ENCODE measurements at places on chromosomes 2 and 18.

DNA sequence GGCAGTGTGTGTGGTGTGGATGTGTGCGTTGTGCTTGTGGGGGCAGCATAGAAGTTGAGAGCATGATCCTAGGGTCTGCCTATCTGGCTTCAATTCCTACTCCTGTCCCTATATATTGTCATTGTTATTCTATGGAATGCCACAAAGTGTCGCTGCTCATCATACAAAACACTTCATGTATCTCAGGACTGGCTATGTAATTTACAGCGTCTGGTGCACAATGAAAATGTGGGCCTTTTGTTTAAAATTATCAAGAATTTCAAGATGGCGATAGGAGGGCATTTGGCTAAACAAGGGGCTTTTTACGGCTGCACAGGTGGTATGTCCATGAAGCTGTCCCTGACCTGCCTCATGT is 3.4 kb downstream of the SERPINB2 start:
- no peak for DNase-seq

DNA sequence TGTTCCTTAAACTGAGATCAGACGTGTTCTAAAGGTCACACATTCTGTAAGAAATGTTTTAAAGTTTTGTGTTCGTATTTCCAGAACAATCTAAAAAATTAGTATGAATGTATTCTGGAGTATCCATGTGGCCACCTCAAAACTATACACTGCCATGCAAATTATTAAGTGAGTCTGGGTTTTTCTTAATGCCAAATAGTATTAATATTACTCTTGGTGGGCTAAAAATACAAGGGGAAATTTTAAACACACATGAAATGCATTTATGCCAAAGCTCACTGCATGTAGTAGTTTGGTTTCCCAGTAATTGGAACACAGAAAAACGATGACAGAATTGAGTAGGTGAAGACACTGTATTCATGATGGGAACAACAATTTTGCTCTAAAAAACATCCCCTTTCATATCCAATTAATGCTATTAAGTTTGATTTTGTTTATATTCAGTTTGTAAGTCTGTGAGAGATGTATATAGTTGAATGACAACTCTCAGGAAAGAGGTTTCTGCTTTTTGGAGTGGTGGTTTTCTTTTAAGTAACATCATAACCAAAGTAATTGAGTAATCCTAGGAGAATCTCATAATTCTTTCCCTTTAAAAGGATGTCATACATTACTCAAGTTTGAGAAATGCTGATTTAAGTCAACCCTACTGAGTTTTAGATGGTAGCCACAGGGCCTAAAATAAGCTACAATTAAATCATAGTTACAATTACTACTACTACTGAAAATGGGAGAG is 75.7 kb upstream of the CDCA7 start:
- no peak for DNase-seq

GRCh38 chr2:105324732-105325131 is 4.8 kb downstream of the TGFBRAP1 start:
- no peak for DNase-seq

DNA sequence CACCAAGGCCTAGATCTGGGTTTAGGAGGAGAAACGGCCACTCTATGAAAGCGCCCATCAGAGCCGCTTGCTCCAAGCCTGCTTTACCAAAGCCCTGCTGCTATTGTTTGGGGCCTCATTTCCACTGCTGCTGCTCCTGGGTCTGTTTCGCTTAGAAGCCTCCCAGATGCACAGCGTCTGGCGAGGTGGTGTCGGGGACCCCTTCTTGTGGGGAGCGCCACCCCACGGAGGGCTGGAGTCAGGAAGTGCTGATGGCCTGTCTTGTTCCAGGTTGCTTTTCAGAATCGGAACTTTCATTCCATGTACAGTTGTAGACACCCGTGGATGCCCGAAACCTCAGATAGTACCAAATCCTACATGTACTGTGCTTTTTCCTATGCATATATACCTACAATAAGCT is 204.9 kb upstream of the TWIST2 start:
- DNase-seq = no peak

- DNase-seq = no peak
Measured at GRCh38 chr18:59893971-59894370, 5.8 kb upstream of the PMAIP1 start.

GRCh38 chr2:112520234-112520783 is 22.0 kb upstream of the POLR1B start:
- no peak for DNase-seq

- no peak for DNase-seq
Measured at GRCh38 chr2:99485824-99486223, 4.0 kb downstream of the REV1 start.

- no peak for DNase-seq
Measured at GRCh38 chr2:227846831-227847230, 24.6 kb upstream of the DAW1 start.

- no peak for DNase-seq
Measured at GRCh38 chr2:14306268-14306861, 326.2 kb upstream of the LRATD1 start.

DNA sequence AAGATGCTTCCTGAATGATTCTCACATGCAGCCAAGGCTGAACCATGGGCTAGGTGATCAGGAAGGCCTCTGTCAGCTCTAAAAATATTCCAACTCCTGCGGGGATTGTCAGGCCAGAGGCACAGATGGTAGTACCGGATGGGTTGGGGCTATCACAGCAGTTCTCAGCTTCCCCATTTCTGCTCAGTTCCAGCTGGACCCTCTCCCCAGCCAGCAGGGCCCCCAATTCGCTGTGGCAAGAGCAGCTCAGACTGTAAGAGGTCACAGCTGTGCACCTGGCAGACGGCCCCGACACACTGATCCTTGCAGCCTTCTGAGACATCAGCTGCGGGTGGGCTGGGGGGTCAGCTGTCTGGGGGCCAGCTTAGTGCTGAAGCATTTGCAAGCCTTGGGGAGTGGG is 43.6 kb upstream of the TCF7L1 start:
- no peak for DNase-seq

DNA sequence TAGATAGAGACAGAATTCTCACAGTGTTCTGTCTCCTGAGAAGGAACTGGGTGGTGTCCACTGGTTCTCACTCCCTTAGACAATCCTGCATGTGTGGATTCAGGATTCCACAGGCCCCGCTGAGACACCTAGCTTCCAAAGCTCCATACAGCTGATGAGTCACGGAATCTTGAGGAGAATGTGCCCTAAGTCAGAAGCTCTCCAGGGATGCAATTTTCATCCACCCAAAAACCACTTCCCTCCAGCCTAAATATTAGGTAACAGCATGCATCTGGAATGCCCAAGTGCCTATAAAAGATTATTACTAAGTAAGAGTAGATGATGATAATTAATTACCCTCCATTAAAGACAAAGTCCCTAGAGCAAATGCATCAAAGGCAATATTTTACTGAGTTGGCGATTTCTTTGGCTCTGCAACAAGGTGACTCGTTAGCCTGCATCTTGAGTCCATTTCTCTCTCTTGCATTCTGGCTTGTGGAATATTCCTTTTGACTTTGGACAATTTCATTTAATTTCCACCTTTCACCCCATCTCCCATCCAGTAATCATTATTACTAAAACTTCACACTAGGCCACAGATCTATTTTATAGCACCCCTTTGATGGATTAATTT is 475.1 kb downstream of the TNS1 start:
- no peak for DNase-seq

GRCh38 chr2:65256054-65256453 is 28.4 kb downstream of the ACTR2 start:
- DNase-seq = no peak

GRCh38 chr2:135792401-135793150 is 44.4 kb downstream of the LCT start:
- no peak for DNase-seq

- DNase-seq = no peak
Measured at GRCh38 chr2:63827749-63828148, 13.9 kb upstream of the UGP2 start.

GRCh38 chr18:3520230-3521085 is 70.5 kb downstream of the TGIF1 start:
- DNase-seq = no peak

- DNase-seq = no peak
Measured at GRCh38 chr2:88613921-88614320, 13.3 kb downstream of the EIF2AK3 start.

DNA sequence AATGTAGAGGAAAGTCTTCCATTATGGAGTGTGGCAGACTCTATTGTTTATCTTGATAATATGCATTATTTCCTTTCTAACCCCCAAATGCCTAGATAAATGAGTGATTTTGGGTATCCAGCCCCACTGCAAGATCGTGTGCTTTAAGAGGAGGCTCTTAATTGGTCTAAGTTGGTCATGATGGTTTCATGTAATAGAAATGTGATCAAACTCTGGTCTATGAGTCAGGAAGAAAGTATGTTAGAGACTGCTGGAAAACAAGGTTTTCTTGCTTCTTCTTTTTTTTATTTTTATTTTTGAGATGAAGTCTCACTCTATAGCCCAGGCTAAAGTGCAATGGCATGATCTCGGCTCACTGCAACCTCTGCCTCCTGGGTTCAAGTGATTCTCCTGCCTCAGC is 344.5 kb upstream of the TNP1 start:
- DNase-seq = no peak

Data from SK-N-MC (cell line).